ENCODE measurements at places on chromosomes 7 and 10.

- no peak for DNase-seq
Observed at GRCh38 chr10:115073796-115074195, 19.4 kb upstream of the ATRNL1 start.

- peak; percentile 45 for DNase-seq
Observed at GRCh38 chr10:20004087-20004523, 187.9 kb downstream of the PLXDC2 start.

DNA sequence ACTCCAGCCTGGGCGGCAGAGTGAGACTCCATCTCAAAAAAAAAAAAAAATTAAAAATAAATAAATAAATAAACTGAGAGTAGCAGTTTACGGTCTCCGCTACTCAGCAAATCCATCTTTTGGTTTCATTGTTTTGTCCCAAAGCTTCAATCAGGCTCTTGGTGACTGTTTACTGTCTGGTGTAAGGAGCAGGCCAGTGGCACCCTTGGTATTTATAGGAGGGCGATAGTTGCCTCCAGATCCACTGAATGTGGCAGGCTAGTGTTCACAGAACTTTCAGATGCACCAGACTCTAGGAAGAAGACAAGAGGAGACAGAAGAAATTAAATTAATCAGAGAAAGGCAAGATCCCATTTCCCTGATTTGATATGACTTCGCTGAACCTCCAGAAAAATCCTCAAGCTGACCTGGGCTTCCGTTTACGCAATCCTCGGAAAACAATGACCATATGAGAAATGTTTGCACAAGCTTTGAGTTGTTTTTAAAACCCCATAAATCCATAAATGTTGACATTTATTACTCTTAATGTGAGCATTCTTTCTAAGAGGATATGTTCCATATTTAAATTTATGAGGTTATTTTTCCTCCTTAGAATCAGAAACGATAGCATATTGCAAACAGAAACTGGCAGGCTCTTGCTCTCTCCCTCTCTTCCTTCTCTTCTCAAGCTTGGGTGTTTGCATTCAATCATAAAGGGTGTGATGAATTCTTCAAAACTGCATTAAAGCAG lies 7.1 kb upstream of the MUC3A start:
- no peak for DNase-seq

GRCh38 chr10:127153181-127153580 lies 43.2 kb downstream of the INSYN2A start:
- no peak for DNase-seq

GRCh38 chr7:38978491-38978890 lies 782 bp downstream of the POU6F2 start:
- no peak for DNase-seq

GRCh38 chr7:44080118-44080517 lies 2.2 kb downstream of the POLM start:
- DNase-seq = no peak

GRCh38 chr10:93095225-93095624 lies 21.5 kb downstream of the CYP26A1 start:
- DNase-seq = no peak

GRCh38 chr10:132291826-132292225 lies 15.9 kb downstream of the STK32C start:
- DNase-seq = peak; percentile 1

DNA sequence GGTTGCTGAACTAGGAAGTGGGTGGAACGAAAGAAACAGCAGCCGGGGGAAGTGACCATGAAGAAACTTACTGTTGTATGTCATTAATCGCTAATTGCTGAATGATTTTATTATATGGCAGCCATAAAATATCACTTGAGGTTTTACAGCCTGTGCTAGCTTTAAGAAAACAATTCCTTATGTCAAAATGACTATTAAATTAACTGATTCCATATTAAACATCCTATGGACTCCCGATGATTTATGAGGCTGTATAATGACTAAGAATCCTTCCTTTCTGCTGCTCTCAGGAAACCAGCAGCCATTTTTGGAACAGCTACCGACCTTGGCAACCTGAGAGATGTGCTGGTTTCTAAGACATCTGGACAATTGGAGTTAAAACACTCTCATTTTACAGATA lies 421.9 kb downstream of the SORCS3 start:
- no peak for DNase-seq

DNA sequence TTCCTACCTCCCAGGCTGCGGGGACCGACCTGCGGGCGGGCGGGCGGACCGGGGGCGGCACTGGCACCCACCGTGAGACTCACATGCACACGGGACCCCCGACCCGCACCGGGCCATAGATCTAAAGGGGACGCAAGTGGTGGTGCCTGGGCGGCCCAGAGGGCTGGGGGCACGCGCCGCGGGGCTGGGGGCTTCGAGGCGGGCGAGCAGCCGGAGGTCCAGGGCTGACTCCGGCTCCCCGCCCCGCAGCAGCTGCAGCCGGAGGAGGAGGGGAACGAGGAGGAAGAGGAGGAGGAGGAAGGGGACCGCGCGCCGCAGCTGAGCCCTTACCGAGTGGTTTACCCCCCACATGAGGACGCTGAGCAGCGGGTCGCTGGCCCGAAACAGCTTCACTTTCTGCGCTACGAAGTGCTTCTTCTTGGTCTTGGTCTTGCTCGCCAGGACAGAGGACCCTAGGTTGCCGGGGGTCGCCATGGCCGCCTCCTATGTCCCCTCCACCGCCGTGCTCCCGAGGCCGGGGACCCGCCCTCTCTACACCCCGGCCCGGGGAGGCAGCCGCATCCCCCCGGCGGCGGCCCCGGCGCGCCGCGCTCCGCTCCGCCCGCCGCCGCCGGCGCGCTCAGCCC lies 412 bp downstream of the PIP4K2A start:
- peak; percentile 57 for DNase-seq

DNA sequence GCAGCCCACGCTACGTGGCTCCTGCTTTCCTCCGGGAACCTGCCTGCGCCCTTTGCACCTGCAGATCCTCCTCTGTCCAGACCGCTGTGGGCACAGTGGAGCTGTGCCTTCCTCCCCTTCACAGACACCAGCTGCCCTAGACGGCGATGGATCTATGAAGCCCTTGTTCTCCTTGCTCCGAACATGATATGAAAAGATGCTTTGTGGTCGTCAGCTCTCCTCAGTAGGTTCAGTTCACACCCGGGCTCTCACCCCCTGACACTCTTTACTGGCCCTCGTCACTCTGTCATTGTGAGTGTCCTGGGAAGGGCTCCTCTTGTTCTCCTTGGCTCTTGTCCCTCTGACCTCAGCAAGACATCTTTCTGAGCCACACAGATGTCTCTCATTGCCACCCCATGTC lies 4.2 kb downstream of the ZNF488 start:
- no peak for DNase-seq

- DNase-seq = no peak
Observed at GRCh38 chr7:106592282-106593027, 68.5 kb downstream of the CCDC71L start.

GRCh38 chr10:72016608-72017300 lies 52.6 kb downstream of the CHST3 start:
- no peak for DNase-seq

GRCh38 chr10:10418387-10418786 lies 599.3 kb upstream of the CELF2 start:
- no peak for DNase-seq

GRCh38 chr10:97498841-97499560 lies at the start of gene UBTD1:
Gene UBTD1, plus strand, starts transcription at chr10:97498924. Its CDS starts 280 bp downstream, at chr10:97499204.
- DNase-seq = peak; percentile 70

DNA sequence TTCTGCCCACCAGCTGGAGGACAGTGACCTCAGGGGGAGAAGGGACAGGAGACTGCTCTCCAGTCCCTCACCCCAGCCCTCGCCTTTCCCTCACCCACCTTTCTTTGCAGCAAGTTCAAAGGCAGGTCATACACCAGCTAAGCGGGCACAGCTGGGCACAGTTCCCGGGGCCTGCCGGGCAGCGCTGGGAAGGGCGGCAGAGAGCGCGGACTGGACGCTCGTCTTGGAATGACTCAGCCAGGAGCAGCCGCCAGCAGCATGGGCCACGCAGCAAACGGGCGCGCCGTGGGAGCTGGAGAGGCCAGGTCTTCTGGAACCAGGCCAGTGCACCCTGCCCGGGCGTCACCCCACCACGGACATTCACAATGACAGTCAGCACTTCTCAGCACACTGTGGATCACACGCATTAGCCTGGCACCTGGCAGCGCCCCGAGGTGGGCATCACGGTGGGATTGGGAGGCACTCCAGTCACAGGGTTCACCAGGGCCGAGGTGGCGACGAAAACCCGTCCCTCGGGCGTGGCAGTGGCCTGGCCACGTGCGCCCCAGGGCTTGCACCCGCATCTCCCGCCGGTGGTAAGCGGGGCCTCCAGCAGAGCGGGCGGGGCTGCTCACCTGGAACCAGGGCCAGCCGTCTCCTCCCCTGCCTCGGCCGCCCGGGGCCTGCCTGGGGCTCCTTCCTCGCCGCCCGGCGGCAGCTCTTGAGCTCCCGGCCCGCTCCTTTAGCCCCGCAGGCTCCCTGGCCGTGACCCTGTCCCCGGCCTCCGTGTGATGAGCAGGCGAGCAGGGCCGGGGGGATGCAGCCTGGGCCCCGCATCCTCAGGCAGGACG lies 29.0 kb upstream of the WDFY4 start:
- peak; percentile 53 for DNase-seq

GRCh38 chr10:114281006-114281405 lies 42.0 kb downstream of the VWA2 start:
- DNase-seq = no peak

GRCh38 chr7:140982508-140982907 lies 32.2 kb downstream of the MRPS33 start:
- DNase-seq = no peak

DNA sequence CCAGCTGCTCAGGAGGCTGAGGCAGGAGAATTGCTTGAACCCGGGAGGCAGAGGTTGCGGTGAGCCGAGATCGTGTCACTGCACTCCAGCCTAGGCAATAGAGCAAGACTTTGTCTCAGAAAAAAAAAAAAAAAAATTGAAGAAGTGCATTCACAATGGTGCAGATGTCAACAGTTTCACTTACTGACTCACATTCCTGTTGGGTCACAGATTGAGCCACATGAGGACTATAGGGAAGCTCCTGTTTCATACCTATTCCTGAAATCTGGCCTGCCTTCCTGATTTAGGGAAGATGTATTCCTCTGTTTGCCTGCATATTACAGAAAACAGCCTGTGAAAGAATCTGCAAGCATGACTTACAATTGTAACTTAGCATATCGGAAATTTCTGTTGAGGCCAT lies 78.2 kb downstream of the AKR1C4 start:
- DNase-seq = no peak

- DNase-seq = no peak
Observed at GRCh38 chr10:23864631-23865147, 344.2 kb upstream of the KIAA1217 start.

GRCh38 chr7:64562256-64562625 lies 630 bp downstream of the ZNF680 start:
- DNase-seq = no peak

DNA sequence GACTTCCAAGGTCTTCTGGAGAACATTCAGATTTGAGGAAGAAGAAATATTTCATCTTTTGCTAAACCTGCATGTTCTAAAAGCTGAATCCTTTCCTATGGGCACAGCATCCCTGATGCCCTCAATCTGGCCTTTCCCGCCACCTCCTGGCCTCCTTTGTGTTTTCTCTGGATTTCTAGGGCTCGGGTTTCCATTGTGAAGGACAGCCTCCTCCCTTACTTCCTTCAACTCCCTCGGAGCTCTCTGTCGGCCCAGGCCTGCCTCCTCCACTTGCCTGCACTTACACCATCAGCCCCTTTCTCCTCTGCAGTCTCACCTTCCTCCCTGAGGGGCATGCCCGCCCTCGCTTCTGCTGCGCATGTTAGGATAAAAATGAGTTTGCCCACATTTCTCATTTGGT lies 75.4 kb downstream of the WIPF3 start:
- no peak for DNase-seq

DNA sequence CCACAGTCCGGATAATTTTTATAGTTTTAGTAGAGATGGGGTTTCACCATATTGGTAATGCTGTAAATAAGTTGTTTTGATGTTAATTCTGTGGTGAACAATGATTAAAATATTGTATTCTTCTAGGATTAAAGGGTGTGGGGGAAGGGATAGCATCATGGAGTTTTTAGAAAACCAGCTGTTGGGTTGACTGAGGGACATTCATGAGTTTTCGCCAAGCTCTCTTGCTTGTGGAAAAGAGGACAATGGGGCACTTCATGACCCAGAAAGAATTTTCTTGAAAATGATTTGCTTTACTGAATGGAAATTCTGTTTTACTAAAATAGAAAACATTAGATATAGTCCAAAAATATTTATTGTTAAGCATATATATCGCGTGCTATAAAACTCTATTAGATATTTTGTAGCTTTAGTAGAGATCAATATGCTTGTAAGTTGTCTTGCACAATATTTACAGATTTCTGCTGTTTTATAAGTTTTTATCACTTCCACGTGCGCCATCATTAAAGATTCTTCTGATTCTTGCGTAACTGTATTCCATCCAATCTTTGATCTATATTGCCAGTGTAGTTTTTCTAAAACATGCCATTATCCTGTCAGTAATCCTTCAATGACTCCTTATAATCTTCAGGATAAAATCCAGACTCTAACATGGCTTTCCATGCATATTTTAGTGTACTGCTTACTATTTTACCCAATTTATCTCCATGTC lies 41.8 kb downstream of the LCOR start:
- no peak for DNase-seq

All from right hindlimb (tissue), 1 donor.